BE2C (cell line): ENCODE measurements at places on chromosomes 7 and 10.

- DNase-seq: no peak
These were observed 18.9 kb downstream of the TWIST1 start for GRCh38 chr7:19098510-19098909.

- DNase-seq: no peak
These were observed 34.7 kb downstream of the PRSS2 start for GRCh38 chr7:142805350-142806021.

- DNase-seq: no peak
These were observed 60.7 kb downstream of the MINDY4 start for GRCh38 chr7:30831936-30832335.

DNA sequence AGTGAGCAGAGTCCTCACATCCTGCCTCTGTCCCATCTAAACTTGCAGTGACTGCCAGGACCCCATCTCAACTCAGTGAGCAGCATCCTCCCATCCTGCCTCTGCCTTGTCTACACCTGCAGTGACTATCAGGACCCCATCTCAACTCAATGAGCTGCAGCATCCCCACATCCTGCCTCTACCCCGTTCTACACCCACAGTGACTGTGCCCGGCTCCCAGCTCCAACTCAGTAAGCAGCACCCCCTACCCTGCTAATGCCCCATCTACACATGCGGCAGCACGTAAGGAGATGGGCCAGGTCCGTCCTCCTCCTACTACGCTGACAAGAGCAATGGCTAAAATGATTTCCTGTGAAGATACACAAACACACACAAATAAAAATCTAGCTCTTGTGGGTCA lies 65.5 kb downstream of the TNS3 start:
- no peak for DNase-seq

DNA sequence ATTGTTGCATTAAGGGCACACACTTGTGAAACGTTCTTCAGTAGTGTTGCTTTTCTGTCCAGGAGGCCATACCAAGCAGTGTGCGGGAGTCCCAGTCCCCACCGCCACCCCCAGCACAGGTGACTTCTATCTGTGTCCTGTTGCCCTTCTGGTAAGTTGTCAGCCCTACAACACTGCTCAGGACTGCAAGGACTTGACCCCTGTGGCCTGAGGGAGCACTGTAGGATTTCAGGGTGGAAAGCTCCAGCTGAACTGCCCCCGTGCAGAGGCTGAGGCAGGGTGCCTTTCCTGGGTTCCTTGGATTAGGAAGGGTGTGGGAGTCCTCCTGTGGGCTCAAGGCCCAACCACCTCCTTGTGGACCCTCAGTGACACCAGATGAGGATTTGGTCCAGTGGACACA lies 26.8 kb upstream of the ZNF488 start:
- no peak for DNase-seq

DNA sequence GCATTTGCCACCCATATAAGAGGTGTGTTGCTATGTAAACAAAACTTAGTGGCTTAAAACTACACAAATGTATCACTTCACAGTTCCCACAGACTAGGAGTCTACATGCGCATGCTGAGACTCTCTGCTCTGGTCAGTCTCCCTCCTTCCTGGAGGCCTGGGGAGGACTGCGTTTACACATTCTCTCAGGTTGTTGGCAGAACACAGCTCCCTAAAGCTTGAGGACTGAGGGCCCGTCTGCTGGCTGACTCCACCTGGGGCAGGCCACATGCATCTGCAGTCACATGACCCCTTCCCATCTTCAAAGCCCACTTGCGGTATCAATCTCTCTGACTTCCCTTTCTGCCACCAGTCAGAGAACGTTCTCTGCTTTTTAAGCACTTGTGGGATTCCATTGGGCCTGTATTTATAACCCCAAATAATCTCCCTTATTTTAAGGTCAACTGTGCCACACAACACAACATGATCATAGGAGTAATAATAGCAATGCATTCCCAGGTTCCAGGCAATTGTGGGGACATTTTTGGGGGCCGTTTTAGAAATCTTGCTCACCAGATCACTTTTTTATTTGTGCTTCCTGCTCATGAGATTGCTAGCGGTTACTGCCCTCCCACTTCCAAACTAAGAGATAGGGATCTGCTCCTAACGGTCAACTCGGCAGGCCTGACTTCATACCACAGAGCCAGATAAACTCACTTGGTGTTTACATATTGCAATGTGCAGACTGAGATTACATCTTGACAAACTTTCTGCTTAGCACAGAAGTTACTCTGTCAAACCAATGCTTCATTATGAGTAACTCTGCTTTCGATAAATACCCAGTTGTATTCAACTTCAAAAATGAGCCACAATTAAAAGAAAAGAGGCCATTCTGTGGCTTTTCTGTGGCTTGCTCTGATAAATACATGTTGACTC lies 96.3 kb downstream of the ALOX5 start:
- DNase-seq: no peak

DNA sequence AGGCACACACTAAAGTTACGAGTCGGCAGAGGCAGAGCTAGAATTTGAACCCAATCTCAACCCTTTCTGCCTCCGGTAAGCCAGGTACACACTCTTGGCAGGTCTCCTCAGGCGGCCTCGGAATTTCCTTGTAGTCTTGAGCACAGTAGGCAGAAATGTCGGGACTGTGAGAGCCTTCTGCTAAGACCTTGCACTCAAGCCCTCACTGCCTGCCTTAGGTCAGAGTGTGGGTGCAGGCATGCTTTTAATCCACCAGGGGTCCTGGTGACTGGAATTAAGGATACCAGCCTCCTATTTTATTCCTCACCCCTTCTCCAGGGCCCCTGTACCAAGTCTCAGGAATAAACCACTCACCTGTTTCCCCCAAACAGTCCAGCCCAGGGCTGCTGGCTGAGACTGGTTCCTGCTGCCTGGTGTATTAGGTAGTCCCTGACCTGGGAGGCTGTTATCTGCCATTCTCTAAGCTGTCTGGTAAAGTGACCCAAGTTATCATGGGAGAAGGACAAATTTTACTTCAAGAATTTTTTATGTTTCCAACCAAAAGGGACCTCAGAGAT lies 855 bp downstream of the ATP6V1F start:
- peak; percentile 75 for DNase-seq

GRCh38 chr10:82618007-82618406 lies 743.0 kb downstream of the NRG3 start:
- DNase-seq: no peak

- no peak for DNase-seq
These were observed 211.2 kb upstream of the PODXL start for GRCh38 chr7:131767591-131767990.

DNA sequence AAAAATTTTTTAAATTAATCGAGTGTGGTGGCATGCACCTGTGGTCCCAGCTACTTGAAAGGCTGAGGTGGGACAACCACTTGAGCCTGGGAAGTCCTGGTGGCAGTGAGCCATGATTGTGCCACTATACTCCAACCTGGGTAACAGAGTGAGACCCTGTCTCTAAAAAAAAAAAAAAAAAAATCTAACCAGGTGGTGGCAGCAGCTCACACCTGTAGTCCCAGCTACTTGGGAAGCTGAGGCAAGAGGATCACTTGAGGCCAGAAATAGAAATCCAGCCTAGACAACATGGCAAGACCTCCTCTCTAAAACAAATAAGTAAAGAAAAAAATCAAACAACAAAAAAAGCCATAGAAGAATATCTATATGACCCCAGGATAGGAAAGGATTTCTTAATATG lies 3.6 kb upstream of the MYOF start:
- no peak for DNase-seq

- DNase-seq: no peak
These were observed 42.2 kb upstream of the CAMK2B start for GRCh38 chr7:44367475-44368043.

GRCh38 chr7:82404094-82404493 lies 39.5 kb downstream of the CACNA2D1 start:
- no peak for DNase-seq

DNA sequence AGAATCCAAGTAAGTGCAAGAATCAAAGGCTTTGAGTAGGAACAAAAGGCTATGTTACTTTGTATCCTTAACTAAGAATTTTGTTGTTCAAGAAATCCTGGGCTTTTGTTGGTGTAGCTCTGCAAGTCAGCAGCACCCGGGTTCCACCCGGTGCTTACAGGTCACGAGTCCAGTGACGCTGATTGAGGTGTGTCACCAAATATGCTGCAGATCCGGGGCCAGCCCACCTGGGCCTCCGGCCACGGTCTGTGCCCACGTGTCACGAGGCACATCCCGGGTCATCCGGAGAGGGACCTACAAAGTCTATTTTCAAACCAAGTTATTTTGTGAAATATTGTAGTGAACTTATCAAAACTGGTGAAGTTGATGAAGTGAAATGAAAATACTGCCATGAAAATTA lies 103.1 kb downstream of the MGMT start:
- DNase-seq: no peak

DNA sequence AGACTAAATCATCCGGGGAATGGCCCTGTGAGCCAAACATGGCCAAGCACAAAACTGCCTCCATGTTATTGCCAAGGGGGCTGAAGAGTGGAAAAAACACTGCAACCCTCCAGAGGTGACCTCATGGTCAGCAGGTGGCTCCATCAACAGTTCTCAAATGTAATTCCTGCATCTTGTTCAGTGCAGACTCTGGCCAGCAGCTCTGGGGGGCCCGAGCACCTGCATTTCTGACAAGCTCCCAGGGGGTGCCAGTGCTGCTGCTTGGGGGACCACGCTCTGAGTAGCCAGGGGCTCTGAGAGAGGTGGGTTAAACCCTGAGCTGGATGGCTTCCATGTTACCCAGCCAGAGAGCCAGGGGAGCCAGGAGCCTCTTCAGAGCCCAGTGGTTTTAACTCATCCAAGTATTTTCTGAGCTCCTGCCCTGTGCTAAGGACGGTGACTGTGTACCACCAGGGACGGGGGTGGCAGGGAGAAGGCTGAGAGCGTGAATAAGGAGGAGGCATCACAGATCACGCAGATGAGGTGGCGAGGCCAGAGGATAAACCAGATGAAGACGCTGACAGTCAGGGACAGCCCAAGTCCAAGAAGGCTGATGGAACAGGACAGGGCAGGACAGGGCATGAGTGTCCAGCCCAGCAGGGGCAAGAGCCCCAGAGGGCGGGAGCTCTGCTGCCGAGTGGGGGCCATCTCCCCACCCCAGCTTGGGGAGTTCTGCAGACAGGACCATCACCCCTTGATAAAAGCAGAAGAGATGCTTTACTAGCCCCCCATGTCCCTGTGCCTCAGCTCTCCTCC lies 52.9 kb downstream of the CLEC2L start:
- DNase-seq: no peak

- DNase-seq: no peak
These were observed 50.8 kb downstream of the CAMK2B start for GRCh38 chr7:44274623-44274975.

- DNase-seq: no peak
These were observed 78.2 kb upstream of the CHST15 start for GRCh38 chr10:124171561-124171960.

DNA sequence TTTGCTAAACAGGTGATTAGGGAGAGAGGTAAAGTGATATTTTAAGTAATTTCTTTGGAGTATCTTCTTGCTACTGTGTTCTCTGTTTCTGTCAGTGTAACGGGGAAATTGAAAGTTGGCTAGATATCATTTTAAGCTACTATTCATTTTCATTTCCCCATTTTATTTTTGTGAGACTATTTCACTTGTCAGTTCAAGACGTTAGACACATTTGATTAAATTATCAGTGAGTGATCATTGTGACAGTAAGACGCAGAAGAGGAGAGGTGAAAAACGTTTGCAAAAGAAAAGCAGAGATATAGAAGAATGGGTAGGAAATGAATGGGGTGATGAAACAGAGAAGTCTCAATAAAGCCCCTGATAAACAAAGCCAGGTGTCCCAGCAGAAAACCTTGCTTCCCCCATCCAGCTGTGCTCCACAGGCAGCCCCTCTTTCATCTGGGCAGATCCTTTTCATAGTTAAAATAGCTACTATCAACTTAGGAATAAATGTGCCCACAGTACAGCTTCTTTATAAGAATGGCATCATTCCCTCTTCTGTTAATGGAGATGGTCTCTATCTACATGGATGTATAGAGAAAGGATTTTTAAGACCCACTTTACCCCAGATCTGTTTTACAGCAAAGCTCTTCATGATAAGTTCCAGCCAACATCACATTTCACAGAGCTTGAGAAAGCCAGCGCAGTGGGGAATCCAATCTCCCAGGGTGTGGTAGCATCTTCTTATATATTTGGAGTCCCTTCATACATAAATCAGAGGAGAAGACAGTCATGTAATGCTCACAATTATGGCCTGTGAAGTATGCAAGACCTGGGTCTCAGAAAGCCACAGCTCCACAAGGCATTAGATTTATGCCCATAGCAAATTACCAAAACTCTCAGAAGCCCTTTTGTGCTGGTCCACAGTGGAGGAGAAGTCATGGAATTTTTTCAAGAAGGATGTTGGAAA lies 138.1 kb upstream of the ITGB1 start:
- no peak for DNase-seq

DNA sequence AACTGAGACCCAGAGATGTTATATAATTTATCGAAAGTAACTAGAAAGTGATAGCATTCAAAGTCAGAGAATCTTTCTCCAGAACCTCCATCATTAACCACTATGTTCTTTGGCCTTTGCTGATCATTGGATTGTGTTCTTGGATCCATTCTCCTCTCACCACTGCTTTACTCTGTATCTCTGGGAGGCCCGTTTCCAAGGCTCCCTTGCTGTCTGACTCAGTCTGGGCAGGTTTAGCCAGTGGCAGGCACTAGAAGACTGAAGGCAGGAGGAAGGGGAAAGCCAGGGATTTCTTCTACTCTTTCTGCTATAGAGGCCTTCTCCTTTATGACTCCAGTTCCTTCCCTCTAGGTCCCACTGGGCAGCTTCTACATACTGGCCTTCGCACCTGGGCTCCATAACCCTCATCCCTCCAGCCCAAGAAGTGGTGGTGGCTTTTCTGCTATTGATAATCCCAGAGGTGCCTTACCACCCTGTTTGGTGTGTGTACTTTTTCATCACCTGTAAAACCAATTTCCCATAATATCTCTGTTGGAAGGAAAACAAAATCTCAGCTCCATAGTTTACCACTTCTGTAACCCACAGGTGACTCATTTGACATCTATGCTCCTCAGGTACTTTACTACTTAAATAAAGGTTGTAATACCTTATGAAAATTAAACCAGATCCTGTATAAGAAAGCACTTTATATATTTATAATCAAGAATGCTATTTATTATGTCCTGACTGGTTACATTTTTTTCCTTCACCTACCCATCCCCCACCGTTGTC lies 36.0 kb downstream of the BCAP29 start:
- DNase-seq: no peak

- DNase-seq: no peak
These were observed 13.0 kb downstream of the AOAH start for GRCh38 chr7:36711256-36711655.
